ENCODE measurements at places on chromosomes 4 and X.

- DNase-seq, result no peak
Observed at GRCh38 chr4:88382621-88383020, 4.0 kb downstream of the HERC6 start.

- DNase-seq, result no peak
Observed at GRCh38 chr4:5066101-5066500, 14.8 kb downstream of the STK32B start.

GRCh38 chrX:39890807-39891206, 207.0 kb downstream of the BCOR start:
- DNase-seq, result no peak

DNA sequence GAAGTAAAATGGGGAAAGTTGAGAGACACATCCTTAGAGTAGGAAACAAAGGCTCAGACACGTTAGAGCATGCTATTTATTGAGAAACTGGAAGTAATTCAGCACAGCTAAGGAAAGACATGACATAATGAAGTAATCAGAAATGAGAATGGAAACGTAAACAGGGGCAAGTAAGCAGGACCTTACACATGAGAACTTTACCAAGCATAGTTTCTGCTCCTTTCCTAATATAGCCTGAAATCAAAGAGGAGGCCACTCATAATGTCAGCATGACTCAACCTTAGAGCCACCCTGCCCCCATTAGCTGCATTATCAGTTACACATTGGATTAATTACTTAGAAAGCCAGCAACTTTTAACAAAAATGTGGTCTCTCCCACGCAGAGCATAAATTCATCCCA, 558.3 kb upstream of the GRIA3 start:
- DNase-seq, result no peak

DNA sequence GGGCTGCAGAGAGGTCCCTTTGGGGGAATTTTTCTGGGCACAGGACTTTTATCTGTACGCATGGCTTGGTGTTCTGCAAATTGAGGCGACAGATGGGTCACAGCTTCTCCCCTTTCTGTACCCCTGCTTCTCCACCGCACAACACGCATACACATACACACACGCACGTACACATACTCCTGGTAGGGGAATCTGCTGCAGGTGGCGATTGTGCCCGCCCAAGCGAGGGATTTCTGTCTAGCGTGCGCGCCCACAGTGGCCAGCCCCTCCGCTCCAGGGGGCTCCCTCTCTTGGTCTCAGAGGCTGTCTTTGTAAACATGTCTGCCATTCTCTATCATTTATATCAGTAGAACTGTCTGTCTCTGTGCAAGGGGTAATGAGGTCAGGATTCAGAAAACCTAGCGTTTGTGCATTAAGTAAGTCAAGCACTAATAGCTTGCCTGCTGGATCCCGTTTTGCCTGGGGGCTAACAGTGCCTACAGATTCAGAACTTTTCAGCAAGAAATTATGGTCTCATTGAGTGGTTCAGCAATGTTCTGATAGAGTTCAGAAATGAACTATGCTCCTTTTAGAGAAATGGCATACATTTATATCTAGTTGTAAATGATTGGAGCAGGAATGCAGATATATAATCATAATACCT, 2.2 kb downstream of the GRID2 start:
- DNase-seq, result no peak

DNA sequence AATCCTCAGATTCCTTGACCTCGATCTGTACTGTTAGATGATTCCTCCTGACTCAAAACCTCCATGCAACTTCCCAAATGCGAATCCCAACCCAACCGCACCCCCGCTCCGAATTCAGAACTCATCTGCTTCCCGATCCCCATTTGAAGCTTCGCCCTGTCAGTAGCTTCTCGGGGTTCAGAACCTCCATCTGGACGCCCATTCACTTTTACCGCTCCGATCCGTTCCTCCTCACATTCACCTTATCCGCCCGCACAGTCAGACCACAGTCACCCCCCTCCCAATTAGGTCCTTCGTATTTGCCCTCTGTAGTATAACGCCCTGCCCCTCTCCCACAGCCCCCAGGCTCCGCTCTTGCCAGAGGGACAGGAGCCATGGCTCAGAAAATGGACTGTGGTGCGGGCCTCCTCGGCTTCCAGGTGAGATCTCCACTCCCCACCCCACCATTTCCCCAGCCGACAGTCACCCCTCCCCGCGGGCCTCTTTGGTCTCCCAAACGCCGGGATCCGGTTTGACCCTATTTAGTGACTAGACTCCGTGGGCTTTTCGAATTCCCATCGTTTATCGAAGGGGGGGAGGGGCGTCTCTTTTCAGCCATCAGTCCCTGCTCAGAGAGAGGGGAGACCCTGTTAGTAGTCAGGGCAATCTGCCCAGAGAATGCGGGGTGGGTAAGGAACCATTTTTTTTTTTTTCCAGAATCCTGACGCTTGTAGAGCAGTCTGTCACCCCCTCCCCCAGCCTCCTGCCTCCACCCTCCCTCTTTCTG, 691 bp downstream of the MAGED1 start:
- DNase-seq, result no peak

DNA sequence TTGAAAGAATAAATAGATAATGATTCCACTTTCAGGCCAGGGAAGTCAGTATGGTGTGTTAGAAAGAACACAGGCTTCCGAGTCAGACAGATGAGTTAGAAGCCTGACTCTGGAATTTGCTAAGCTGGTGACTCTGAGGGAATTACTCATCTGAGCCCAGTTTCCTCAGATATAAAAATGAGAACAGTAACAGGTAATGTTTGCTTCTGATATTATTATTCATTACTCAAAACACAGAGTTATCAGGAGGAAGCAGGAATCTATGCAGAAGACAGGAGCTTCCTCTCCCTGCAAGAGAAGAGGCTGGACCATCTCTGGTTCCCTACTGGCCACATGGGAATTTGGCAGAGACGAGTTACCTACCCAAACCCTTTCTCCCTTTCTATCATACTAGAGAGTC, 163.1 kb downstream of the EVC2 start:
- DNase-seq, result no peak

DNA sequence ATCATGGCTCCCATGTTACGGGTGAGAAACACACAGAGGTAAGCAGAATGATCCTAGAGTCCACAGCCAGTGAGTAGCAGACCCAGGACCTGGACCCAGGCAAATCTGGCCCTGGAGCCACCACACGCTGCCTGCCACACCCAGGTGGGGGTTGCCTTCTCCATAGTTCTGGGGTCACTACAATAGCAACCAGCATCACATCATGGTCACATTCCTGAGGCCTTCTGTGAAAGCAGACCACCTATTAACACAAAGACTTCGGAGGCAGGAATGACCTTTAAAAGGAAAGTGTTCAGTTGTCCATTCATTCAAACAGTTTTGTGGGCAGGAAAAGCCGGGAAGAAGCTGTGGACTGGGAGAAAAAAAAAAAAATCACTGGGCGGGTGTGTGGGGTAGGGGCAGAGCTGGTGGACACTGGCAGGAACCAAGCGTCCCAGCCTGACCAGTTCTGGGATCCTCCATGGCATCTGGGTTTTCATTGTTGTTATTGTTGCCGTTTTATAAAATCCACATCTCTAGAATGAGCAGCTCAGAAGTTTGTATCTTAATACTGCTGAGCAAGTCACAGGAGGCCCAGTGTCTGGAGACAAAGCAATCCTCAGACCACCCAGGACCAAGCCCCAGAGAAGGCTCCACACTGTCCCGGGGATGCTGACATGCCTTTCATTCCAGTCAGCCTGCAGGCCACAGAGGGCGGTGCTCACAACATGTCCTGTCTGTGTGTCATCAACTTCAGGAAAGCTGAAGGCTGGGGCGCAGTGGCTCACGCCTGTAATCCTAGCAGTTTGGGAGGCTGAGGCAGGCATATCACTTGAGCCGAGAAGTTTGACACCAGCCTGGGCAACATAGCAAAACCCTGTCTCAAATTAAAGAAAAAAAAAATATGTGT, 67.0 kb downstream of the SEL1L3 start:
- DNase-seq, result no peak

GRCh38 chr4:128847082-128847724, 37.7 kb downstream of the JADE1 start:
- DNase-seq, result no peak

DNA sequence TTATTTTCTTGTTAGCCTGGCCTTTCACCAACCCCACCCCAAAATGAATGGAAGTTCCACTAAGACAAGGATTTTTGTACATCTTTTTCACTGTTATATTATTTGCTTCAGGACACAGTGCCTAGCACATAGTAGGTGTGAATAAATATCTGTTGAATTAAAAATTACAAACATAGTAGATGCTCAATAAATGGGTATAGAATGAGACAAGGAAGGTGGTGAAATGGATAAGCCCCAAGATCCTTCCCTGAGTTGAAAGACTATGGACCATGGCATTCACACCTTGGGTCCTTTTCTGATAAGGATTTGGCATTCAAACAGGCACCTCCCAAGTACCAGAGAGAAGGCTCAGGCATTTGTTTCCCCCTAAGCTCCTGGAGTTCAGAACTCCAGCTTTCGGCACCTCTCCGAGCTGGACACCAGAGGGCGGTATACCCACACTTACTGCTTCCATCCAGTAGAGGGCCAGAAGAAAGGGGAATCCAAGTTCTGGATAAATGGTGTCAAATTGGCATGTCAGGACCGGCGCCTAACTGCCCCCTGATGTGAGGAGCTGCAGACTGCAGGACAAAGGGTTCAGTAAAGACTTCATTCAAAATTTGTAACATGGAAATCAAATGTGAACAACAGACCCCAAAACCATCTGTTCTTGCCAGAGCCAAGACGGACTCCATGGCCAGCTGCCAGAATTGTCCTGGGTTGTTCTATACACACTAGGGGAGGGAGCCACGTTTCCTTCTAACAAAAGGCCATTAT, 193.0 kb downstream of the GPC3 start:
- peak; percentile 7 for DNase-seq

DNA sequence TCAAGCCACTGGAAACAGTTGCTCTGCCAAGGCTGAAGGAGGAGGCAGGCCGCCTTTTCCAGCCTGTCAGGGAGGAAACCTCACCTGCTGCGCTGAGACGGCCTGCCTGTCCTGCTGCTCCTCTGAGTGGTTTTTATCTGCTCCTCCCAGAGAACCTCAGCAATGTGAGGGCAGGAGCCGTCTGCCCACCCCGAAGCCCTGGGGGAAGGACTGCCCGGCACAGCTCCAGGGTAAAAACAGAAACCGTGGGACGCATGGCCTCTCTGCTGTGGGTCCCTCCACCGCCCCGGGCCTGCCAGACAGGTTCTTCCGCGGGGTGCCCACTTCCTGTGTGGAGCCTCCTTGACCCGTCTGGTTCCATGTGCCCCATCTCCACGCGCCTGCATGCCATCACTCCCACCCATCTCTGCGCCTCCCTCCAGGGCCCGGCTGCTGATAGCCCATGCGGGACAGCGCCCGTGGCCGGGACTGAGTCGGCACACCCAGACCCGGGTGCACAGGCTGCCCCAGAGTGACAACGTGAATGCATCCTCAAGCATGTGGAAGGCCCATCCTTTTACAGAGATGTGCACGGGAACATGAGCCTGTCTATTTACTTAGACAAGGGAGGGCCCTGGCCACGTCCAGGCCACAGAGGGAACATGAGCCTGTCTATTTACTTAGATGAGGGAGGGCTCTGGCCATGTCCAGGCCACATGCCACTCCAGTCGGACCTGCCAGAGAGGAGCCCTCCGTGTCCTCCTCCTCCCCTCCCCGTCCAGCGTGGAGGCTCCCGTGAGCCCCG, 4.0 kb upstream of the SLC49A3 start:
- DNase-seq, result no peak

GRCh38 chrX:149987613-149988012, 49.3 kb upstream of the EOLA2 start:
- no peak for DNase-seq

DNA sequence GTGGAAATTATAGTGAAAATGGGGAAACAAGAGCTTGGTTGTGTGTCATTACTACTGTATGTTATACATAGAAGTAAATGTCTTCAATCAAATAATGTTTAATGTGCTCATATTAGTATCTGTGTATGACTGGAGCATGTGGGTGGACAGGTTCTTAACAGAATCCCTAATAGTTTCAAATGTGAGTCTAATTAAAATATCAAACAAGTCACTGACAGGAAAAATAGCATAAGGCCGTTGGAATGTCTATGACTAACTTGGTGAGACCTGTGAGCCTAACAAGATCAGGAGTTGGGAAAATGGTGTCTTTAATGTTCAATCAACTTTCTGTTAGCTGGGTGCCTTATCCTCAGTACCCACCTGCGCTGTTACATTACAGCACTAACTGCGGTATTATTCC, 6.2 kb upstream of the CXCL3 start:
- no peak for DNase-seq

DNA sequence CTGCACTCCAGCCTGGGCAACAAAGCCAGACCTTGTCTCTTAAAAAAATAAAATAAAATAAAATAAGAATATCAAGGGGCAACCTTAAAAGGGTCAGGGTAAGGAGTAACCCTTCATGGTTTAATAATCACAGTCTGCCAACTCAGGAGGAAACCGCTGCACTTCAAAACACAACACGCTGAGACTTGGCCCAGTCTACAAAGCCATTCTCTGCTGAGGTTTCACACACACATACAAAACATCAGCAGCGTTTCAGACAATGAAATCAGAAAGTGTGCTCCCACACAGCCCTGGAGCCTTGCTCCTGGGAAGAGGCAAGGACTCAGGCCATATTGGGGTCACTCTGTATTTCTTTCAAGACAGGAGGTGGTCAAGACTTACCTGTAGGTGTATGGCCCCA, 18.3 kb downstream of the SCARB2 start:
- DNase-seq, result no peak

- no peak for DNase-seq
Observed at GRCh38 chr4:56372774-56373173, 14.5 kb downstream of the AASDH start.

DNA sequence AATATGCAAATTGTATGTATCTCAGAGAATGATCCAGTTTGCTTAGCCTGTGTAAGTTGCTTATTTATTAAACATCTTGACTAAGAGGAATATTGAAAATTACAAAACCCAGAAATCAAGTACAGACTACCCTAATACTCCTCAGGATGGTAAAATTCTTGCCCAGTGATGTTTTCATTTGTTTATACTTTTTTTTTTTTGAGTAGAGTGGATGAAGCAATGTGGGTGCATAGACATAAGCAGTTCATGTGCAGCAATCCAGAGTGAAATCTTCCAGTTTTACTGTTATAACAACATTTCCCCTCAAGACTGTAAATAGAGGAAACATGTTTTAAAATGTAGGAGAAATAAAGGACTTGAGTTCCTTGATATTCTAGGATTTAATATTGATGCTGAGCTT, 4.7 kb downstream of the GLRB start:
- no peak for DNase-seq

DNA sequence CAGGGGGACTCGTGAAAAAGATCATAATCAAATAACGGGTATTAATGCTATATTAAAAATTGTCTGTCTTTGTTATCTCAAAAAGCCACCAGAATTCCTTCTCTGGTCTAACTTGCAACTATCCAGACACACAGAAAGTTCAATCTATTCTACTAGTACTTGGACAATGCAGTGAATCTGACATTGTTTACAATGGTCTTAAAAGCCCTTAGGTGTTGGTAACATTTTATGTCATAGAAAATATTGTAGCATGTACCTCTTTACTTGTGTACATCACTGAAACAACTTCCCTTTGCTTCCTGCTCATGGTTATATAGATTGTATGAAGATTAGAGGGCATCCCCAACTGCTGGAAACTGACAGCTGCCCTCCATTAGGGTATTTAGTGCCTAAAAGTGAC, 71.1 kb upstream of the PPP3CA start:
- DNase-seq, result no peak

All from NCI-H187 (cell line).